ENCODE measurements at places on chromosomes 4 and X.

GRCh38 chrX:50606300-50606950 is 135.8 kb upstream of the DGKK start:
- DNase-seq = no peak

DNA sequence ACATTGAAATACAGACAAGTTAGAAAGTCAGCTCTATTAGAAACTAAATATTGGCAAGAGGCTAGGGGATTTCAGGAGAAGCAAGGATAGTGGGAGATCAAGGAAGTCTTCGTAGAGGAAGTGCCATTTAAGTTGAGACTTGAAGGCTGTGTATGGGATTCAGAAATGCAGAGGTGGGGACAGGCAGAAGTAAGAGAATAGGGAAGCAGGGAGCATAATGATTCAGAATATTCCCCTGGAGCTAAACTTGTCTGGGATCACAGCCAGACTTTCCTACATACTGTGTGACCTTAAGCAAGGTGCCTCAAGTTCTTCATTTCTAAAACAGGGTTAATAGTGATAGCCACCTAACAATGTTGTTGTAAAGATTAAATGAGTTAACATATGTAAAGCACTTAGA is 108.8 kb downstream of the DDIT4L start:
- no peak for DNase-seq

- no peak for DNase-seq
Observed at GRCh38 chrX:130173190-130173895, 1.6 kb downstream of the RAB33A start.

DNA sequence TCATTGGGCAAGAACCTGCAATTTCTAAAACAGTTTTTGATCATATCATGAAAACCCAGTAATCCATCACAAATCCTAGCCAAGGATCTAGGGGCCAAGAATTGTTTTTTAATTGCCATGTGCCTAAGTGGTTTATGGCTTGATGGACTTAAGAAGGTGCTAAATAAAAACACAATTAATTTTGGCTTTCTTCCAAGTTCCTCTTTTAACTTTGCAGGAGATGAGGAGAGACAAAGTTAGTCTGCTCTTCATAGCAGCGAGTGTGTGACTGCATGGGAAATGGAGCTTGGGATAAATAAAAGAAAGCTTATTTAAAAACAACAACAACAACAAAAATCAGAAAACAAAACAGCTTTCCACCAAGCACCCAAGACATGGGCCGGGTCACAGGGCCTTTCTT is 41.4 kb downstream of the ARHGEF9 start:
- no peak for DNase-seq

GRCh38 chr4:14431155-14432134 is 570.8 kb upstream of the CPEB2 start:
- no peak for DNase-seq

- no peak for DNase-seq
Observed at GRCh38 chrX:125439194-125439849, 119.7 kb downstream of the TEX13C start.

DNA sequence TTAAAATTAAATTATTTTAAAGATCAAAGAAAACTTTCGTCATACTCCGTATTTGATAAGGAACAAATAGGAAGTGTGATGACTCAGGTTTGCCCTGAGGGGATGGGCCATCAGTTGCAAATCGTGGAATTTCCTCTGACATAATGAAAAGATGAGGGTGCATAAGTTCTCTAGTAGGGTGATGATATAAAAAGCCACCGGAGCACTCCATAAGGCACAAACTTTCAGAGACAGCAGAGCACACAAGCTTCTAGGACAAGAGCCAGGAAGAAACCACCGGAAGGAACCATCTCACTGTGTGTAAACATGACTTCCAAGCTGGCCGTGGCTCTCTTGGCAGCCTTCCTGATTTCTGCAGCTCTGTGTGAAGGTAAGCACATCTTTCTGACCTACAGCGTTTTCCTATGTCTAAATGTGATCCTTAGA is at the start of gene CXCL8:
Gene CXCL8 (plus strand): TSS at position 217 of the 426 bp plus-strand sequence. CDS start 90 bp downstream, at position 307.
- peak; percentile 52 for DNase-seq

GRCh38 chr4:27251771-27252170 is 391.1 kb downstream of the STIM2 start:
- DNase-seq = no peak

DNA sequence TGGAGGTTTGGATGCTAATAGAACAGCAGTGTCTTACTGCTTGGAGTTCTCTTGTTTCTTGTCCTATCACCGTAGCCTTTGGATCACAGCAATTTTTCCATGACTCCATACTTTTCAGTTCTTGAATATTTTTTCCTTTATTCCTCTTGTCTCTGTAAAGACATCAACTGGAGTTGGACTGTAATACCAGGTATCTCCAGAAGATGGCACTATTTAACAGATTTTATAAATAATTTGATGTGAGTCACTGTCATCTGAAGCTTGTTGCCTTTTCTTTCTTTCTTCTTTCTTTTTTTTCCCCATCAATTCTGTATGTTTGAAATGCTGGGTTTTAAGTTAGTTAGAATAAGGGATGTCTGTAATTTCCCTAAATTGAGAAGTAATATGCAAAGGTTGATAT is 24.1 kb downstream of the HPRT1 start:
- no peak for DNase-seq

DNA sequence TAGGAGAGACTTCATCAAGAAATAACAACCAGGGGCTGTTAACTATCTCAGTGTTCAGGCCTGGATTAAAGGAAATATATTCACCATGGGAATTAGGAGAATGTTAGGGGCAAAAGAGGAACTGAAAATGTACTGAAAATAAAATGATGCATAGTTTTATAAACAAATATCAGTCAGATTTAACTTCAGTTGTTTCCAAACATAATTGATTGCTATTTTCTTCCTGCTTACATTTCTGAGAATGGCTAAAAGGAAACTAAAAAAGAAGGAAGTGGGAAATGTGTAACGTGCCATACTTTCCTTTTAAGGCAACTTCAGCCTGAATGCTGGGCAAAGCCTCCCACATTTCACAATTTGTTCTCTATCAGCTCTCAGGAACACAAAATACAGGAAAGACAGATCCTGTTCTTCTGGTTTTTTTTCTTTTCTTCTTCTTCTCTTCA is 178.1 kb downstream of the MAML3 start:
- no peak for DNase-seq

DNA sequence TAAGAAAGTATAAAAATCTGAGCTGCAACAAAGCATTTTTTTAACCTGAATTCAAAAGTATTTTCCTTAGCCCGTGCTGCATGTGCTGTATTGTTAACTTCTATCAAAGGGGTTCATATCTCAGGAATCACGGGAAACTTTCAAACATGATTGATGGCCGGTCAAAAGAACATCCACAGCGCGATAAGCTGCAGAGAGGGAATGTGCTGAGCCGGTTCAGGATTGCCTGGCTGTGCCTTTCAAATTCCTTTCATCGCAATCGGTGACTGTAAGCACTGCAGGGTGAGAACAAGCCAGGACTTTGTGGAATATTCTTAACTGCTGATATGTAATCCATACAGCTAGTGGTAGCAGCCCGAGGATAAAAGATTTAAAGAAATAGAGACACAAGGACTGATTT is 210.9 kb upstream of the NOCT start:
- DNase-seq = peak; percentile 18

DNA sequence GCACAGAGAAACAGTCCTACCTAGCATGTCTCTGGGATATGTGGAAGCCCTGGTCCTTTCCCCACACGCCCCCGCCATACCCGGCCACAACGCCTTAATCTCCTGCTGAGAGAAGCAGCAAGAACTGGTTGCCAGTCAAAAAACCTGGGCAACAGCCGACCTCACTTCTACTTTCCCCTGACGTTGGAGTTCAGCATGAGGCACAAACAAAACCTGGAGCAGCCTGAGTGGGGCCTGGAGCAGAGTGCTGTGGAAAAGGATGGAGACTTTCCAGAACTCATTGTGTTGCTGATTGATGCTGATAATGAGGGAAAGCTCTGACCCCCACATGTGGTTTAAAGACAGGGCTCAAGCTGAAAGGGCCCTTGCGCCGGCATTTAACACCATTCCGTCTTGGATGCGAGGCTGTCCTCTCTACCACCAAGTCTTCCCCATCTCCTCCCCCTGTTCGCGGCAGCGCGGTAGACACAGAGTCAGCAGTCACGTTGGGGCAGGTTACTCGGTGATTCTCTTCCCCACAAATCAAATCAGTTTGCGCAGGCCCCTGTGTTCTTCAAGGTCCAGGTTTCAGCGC is 666 bp downstream of the CCDC158 start:
- no peak for DNase-seq

DNA sequence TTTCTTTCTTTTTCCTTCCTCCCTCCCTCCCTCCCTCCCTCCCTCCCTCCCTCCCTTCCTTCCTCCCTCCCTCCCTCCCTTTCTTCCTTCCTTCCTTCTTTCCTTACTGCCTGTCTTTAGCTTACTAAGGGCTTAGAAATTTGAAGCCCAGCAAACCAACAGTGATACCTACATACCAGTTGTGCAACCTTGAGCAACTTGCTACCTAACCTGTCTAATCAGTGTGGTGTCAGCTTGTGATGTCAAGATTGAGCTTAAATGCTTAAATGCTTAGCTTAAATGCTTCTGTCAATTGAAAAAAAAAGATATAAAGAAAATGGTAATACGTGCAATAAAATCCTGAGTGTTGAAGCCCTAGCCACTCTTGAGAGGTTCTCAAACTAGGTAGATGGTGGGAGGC is 728.6 kb downstream of the TRIML1 start:
- no peak for DNase-seq

DNA sequence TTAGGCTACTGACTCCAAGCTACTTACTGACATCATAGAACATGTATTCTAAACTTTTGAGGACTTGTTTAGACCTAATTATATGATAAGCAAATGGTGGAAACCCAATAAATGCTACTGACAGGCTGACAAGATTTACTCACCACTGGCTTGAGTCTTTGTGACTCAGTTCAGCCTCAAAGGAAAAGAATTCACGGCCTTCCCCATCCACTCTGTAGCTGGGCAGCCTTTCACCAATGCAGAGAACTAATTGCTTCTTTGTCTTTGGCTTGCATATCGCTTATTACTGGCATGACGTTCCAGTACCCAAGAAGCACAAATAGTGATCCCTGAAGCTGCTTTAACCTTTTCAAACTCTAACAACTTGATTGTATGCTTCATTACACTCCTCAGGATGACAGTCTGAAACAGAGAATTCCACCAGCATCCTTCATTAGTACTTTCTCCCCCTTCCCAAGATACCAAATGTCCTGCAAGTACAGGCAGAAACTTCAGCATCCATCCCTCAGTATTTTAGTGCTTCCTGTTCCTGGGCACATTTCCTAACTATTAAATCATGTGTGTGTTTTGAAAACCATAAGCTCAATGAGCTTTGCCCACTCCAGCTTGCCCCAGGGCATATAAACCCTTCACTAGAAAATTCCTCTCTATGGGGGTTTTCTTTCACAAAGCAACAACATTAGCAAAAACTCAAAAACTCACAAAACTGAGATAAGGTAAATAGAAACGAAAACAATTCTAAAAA is 298.1 kb upstream of the SLC7A11 start:
- no peak for DNase-seq

- DNase-seq = no peak
Observed at GRCh38 chr4:142528433-142528832, 317.7 kb downstream of the INPP4B start.

DNA sequence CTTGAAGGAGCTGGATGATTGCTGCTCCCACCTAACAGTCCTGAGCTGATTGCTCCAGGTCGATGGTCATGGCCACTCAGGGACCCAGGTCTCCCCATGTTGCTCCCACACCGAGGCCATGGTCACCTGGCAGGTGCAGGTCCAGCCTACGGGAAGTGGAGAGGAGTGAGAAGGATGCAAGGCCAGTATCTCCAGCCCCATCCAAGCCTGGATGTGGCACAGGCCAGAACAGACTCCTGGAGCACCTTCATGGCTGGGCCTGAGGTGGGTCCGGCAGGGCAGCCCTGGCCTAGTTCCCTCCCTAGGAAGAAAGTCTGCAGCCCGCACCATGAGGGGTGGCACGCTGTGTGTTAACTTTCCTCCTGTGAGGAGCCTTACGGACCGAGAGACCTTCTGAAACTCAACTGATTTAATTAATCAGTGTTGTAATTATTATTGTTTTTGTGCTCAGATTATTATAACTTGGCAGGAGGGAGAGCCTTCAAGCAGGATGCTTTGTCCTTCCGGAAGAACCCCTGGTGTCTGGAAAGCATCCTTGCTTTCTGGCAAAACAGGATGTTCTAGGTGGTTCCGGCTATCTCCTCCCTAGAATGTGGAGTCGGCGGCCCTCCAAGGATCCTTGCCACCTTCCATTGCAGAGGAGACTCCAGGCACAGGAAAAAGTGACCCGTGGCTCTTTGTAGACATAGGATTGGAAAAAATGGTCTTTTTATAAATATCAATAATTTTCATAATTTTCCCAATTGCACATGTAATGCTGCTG is 92.3 kb upstream of the ADRA2C start:
- DNase-seq = no peak

DNA sequence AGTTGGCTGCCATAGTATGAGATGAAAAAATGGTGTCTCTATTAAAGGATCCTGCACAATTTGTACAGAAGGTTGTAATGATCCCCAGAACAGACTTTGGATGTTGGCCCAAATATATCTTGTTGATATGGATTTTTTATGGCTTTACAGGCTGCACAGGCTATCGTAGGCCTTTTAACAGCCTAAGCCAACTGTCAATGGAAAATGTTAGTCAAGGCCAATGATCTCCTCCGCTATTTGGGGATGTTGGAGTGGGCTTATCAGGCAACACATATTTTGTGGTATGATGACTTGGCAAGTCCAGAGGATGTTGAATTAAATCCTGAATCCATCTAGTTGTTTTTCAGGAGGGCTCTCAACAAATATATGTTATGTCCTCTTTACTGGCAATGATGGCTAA is 42.1 kb downstream of the ZCCHC13 start:
- no peak for DNase-seq

- peak; percentile 61 for DNase-seq
Observed at GRCh38 chr4:176034499-176034898, 31.1 kb upstream of the WDR17 start.

DNA sequence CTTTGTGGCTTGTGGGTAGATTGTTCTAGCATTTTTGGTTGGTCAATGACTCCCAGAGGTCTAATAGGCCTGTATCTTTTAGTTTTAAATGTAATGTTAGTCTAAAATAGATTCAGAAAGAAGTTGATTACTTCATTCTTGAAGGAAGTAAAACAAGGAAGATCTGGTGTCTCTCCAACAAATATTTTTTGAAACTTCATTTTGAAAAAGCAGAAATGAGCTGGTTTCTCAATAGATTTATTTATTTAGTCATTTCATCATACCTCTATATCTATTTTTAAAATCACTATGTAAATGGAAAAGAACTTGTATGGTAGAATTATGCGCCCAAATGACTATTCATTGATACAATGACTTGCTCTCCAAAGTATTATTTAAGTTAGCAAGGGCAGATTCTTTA is 7.2 kb downstream of the HTR2C start:
- DNase-seq = no peak

All from putamen (tissue), 1 donor.